ENCODE measurements at places on chromosomes 5 and 9.

DNA sequence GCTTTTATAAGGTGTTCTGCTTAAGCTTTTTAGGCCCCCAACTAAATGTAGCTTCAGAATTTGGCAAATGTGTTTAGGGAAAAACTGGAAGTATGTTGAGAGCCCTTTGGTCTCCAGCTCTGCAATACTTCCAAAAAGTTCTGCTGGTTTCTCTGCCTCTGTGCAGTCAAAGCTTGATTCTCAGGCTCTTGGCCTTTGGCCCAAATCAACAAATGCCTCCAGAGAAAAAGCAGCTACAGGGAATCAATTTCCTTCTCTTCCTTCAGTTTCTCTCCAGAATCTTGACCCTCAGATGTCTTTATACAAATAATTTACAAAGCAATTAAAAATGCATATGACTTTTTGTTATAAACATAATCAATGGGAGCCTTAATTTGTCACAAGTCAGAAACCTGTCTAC is 235.7 kb downstream of the COMMD10 start:
- no peak for DNase-seq

DNA sequence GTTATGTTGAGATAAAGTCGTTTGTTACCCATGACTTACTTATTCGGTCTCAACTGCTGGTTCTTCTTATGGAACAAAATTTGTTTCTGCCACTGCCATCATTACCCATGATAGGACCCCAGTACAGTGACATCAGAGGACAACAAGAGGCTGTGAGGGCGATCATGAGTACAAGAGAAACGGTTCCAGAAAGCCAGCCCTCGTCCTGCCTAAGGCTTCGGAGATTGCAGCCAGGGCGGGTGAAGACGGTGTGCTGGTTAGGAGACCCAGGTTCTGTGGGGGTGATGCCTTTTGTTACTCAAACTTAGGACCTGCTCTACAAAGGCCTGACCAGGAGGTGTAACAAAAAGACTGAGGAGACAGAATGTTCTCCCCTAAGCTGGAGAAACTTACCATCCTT is 10.9 kb downstream of the FYB1 start:
- DNase-seq, result no peak

DNA sequence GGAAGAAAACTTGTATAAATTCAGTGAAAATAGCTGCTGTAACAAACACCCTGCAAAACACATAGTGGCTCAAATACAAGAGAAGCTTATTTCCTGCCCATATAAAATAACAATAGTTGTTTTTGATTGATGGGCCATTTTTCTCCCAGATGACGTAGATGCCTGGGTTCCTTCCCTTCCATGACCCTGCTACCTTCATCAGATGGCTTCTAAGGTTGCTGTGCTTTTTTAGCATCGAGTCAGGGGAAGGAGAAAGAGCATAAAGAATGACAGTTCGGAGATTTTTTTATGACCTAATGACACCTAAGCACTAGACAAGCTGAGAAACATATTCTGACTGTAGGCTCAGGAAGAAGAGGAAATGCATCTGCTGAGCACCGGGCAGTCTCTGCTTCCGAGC is 34.7 kb upstream of the DPYSL3 start:
- DNase-seq, result no peak

DNA sequence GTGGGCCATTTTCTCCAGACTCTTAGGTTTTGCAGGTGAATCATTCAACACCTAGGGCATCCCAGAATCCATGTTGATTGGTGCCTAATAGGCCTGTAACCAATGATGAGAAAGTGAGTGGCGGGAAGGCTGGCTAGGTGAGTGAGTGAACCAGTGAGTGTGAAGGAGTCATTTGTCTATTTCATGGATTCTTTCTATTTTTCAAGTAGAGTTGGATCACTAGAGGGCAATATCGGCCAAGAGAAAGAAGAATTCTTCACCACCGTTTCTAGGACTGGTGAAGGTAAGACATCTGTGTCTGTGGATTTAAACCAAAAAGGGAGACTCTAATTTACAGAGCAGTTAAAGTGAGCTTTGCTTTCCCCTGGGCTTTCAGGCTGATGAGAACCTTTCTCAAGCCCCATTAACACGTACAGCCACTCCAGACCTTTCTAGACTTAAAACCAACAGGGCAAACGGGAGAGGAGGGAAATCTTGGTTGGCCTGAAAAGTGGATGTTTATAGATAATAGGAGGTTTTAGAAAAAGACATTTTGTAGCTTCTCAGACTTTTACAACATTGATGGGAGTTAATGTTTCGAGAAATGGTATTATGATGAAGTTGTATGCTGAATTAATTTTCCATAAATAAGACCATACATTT is 114.3 kb upstream of the IL12B start:
- DNase-seq, result no peak

DNA sequence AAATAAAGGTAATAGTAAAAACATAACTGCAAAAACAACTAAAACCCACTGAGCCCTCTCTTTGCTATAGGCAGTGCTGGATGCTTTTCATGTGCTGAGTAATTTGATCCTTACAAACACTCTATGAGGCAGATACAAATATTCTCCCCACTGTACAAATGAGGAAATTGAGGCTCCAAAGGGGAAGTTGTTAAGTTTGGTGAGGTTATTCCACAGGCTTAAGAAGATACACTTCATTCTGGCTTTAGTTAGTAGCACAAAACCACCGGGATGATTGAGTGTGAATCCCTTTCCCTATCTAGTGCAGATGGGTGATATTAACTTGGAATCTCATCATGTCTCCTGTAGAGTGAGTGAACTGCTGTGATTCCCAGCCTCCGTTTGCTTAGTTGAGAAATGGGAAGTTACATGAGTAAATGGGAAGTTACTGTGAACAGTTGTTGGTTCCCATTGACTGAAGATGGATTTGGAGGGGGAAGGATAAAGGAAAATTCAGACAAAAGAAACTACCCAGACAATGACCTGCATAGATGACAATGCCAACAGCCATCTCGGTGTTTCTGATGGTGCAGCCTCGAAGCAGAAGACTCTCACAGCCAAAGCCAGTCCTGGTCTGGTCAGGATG is 208.3 kb downstream of the ATP10B start:
- DNase-seq, result no peak

DNA sequence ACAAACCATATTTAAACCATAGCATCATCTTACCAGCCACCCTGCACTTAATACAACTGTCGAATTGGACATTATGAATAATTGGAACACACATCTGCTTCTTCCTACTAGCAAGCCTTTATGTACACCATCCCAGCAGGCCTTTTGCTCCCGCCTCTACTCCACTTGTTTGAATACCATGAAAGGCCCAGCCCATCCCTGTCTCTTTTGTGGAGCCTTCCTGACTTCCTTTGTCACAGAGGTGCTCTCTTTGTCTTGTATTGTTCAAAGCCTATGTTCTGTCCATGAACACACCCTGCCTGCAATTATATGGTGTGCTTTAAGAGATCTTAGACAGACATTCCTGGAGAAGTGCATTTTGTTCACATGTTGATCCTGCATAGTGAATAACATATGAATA is 465.7 kb downstream of the DIRAS2 start:
- no peak for DNase-seq

DNA sequence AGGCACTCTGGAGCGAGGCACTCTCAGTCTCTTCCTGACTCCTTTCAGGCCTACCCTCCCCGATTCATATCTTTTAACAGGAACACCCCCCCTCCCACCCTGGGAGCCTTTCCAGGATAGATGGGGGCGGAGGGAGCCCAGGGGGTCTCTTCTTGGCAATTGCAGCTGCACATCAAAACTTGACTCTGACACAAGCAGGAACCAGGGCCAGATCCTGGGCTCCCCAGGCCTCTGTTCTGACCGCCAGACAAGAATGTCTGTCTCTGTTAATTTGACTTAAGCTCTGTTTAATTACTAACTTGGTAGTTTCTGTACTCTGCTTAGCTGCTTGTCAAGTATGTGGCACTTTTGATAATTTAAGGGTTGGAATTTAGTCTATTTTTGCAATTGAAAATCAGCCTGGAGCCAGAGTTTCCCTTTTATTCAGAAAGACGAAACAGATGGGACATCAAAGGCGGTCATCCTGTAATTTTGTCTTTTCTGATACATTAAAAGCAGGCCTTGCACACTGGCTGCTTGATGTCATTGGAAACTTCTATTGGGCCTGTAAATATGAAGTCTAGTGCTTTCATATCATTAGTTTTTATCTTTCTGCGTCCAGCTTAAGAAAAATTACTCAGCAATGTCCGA is 43.3 kb downstream of the ACTL7B start:
- DNase-seq, result no peak

- DNase-seq, result no peak
These were observed 103.6 kb downstream of the TSSK1B start for GRCh38 chr5:113331209-113331551.

DNA sequence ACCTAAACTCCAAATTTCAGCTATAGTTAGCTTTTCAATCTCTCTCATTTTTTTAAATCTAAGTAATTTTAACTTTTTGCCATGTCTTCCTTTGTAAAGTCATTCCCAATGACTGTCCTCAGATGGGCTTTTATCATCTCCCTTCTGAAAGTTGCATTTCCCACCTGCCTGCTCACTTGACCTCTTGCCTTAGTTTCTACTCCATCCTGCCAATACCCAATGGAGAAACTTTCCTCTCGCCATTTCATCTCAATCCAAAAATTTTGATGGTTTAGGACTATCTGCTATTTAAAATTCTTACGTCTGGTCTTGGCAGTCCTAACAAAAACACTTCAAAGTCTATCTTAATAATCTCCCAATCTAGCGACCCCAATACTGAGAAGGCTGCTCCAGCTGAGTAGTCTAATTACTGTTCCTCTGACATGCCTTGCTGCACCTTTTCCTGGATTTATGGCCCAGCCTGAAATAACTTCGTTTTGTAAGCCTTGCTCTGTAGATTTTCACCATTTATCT is 231.3 kb downstream of the PRR16 start:
- DNase-seq, result no peak

Data from T-helper 1 cell (primary cell).